ENCODE measurements at places on chromosomes 12 and 14.
A peak's percentile ranks its signal among the peaks of the same experiment; 100 is the strongest.

GRCh38 chr14:61747342-61747741 lies 14.9 kb upstream of the SNAPC1 start:
- no peak for DNase-seq

DNA sequence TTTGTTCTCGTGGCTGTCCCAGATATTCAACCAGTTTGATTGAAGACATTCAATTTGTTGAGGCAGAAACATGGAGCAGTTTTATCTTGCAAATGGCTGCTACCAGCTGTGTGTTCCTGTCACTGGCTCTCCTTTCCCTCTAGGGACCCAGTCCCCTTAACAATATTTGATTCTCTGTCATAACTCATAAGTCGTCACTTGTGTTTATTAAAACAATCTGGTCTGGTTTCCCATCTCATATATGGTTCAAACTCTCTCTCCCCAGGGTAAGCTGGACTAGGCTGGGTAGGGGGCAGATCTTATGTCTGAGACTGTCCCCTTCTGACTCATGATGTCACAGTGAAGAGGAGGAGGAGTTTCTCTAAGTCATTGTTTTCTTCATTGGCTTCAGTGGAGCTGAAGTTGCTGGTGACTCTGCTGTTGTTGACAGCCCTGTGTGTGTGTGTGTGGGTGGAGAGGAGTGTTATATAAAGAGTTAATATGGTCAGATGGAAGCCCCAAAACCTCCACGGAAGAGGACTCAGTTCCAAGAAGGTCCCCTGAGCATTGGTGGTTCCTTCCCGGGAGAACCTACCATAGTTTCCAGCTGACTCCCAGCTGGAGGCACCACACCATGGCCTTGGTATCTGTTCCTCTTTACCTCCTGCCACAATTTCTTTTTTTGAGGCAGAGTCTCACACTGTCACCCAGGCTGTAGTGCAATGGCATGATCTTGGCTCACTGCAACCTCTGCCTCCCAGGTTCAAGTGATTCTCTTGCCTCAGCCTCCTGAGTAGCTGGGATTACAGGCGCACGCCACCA lies 16.1 kb upstream of the GNG2 start:
- DNase-seq: no peak

GRCh38 chr14:22752422-22752821 lies 14.1 kb upstream of the OXA1L start:
- no peak for DNase-seq

DNA sequence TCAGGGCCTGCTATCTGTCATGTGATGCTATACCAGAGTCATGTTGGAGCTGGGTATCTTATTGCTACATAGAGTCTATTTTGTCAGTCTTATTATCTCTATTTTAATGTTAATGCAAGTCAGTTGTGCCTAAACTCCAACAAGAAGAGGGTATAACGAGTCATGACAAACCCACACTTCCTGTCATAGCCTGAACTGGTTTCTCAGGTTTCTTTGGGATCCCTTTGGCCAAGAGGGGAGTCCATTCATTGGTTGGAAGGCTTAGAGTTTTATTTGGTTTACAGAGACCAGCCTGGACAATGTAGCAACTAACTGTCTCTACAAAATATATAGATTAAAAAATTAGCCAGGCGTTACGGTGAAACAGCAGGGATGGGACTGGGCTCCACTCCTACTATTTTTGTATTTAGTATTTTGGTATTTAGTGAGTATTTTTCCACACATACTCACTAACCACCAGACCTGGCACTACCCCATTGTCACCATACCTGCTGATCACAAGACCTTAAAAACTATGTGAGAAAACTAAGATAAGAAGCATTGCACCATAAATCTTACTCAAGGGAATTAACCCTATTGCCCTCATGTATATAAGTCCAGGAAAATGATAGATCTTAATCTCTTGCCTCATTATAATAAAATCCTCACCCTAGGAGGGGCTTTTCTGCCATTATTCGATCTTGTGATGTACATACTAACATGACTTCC lies 387.5 kb downstream of the IPO8 start:
- no peak for DNase-seq

DNA sequence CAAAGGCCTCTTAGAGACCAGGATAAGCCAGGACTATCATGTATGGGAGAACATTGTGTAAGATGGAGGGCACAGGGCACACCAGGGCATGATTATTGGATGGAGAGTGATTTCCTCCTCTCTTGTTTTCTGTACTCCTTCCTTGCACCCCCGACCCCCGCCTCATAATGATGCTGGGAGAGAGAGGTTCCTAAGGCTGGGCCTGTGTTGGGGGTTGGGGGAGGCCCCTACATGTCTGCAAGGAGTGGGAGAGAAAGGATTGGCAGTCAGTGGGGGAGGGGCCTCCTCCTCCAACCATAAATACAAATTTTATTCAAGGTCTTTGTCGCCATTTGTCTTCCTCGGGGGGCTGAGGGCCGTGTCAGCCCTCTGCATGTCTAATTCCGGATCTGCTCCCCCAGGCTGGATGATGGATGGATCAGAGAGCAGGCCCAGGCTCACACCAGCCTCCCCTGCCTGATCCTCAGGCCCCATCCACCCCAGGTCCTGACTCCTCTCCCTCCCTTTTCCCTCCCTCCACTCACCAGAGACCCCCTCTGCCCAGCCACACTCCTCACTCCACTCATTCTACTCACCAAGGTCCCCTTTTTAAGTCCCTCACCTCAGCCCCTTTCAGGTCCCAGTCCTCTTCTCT lies 2.0 kb upstream of the C1QL4 start:
- no peak for DNase-seq

DNA sequence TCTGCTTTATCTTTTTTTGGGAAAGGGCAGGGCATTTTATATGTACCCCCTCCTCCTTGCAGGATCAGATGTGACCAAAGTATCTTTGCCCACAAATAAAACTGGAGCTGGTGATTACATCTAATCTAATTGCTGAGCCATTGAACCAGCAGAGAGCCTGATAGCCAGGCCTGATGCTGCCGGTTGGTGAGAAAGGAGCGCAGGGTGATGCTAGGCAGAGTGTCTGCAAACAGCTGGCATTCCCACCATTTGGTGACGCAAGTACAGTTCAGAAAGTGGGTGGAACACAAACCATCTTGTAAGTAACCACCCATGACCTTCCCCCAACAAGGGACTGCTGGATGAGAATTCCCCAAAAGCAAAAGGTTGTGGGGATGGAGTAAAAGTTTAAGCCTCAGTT lies 12.7 kb downstream of the DPPA3 start:
- no peak for DNase-seq

GRCh38 chr12:95117178-95117599 lies 43.8 kb upstream of the NR2C1 start:
- DNase-seq: peak; percentile 47

GRCh38 chr14:34029921-34030334 lies 79.1 kb upstream of the EGLN3 start:
- no peak for DNase-seq

- DNase-seq: peak; percentile 40
Observed at GRCh38 chr12:104372061-104372720, 68.7 kb downstream of the EID3 start.

- DNase-seq: no peak
Observed at GRCh38 chr12:121628037-121628436, 1.7 kb downstream of the ORAI1 start.

DNA sequence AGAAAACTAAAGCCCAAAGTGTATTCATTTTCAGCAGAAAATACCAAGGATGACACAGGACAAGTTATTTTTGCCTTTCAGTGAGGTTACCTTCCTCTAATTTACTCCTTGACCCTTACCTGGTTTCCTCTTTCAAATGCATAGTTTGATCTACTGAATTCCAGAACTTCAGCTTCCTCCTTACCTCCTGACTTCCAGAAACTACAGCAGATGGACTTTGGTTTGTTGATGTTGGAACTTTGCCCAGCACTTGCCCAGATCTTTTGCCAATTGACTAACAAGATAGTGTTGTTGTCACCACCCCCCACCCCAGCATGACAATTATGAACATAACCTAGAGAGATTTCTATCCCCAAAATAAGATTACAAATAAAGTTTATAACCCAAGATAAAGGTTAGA lies 63.2 kb downstream of the NAV3 start:
- DNase-seq: no peak

GRCh38 chr12:65756956-65757511 lies 67.2 kb upstream of the HMGA2 start:
- DNase-seq: no peak

- DNase-seq: no peak
Observed at GRCh38 chr12:39620659-39621658, 1.4 kb upstream of the ABCD2 start.

DNA sequence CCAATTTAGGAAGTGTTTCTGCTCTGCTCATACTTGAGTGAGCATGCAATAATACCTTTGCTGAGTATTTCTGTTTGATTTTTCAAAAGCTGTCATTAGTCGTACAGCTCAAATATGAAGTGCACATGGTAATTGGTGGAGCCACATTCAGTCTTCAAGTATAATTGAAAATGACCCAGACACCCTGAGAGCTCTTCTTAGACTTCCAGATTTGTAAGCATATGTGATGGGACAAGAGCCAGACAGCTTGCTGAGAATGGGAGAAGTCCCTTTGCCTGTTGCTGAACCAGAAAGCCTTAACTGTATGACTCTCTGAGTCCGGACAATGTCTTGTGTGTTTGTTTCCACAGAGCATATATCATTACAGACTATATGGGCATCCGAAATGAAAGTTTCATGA lies 307.3 kb downstream of the TMEM117 start:
- DNase-seq: no peak

DNA sequence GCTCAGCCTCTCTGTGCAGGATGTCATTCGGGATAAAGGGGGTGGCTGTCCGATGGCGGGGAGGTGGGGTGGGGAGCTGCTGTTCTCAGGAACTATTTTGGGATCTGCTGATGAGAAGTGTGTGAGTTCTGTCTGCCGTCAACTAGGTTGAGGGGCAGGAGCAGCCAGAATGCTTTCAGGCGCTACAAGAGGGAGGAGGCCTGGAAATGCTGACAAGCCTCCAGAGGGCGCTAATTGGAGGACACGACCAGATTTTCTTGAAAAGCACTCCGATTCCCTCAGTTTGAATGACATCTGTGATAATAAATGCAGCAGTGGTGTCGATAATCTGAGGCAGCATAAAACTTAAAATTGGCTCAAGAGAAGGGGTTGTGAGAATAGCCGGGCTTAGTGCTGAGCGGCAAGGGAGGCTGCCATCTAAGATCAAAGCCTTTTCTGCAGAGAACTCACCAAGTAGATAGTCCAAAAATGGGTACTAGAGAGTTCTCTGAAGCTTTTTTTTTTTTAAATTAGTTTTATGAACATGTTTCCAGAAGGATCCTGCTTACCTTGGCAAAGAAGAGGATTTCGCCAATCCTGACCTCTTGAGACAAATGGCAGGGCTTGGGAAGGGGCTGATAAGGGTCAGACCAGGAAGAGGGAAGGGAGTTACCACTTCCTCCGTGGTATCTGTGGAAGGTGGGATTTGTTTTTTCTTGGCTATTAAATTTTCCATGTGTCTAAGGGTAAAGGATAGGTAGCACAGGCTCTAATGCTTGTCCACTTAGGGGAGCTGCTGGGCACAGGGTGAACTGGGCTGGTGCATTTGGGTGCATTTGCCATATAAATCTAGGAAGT lies 94.4 kb downstream of the CRACR2A start:
- peak; percentile 18 for DNase-seq

- DNase-seq: no peak
Observed at GRCh38 chr14:92439537-92440344, 73.8 kb upstream of the RIN3 start.

DNA sequence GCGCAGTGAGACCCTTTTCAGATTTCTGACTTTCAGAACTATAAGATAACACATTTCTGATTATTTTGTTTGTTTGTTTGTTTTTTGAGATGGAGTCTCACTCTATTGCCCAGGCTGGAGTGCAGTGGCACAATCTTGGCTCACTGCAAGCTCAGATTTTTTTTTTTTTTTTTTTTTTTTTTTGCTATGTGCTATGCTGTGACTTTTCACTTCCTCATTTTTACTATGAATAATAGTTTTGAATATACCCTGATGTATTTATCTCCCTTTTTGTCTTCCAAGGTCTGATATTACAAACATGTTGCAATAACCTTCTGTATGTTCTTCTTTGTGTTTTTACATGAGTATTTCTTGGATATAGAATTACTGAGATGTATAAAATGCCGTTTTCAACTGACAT lies 658.7 kb upstream of the SEL1L start:
- DNase-seq: no peak

- DNase-seq: no peak
Observed at GRCh38 chr12:19298836-19299605, 140.3 kb upstream of the AEBP2 start.

DNA sequence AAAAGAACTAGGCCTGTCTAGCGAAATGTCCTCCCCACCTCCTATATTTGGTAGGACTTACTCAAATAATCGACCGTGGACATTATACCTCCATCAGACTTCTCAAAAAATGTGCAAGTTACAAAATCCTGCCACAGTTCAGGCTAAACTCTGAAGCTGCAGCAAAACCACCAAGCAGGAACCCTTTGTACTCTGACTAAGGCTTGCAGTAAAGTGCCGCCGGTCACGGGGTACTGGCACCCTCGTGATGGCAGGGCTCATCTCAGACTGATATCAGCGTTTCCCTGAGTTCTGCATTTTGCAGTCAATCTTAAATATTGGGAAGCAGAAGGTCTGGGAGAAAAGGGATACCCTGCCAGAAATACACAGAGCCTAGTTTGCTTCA lies 17.1 kb downstream of the SLC11A2 start:
- DNase-seq: peak; percentile 12

DNA sequence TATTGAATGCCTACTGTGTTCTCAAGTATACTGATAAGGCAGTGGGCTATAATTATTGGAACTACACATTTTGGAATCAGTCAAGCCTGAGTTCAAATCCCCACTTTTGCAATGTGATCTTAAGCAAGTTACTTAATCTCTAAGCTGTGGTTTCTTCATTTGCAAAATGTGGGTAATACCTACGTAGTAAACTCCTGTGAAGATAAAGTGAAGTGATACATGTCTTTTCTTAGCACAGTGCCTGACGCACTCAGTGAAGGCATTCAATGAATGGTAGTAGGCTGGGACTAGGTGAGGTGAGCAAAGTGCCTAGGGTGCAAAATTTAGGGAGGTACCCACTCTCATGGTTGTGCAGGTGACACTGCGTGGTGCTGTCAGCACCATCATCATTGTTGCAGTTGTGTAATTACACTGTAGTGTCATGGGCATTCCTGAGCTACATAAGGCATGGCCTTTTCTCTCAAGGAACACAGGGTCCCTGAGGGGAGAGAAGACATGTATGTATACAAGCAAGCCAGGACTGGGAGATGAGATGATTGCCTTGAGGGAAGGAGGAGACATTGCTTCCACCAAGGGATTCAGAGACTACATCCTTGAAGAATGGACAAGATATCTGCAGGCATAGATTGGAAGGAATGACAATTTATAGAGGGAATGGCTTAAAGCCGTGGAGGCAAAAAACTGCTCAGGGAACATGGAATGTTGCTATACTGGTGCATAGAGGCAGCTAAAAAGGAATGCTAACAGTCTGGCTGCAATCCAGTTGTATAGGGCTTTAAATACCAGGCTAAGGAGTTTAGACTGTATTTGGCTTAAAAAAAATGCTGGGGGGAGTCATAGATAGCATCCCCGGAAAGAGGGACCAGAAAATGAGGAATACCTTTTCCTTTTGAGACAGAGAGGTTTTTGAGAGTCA lies 129.2 kb upstream of the ARHGAP5 start:
- DNase-seq: no peak

DNA sequence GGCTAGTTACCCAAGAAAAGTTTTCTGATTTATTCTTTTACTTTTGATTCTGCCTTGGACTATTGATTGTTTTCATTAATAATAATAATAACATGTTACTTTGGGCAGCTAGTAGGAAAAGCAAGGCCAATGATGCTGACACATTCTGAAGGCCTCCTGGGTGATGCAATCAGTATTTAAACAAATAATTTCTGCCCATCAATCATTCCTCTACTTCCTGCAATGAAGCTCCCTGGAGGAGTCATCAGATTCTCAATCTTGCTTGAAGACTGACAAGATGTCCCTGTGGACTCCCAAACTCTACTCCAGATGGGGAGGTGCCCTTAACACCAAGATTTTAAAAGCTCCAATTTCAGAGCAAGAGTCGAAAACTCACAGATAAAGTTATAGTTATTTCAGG lies at the start of gene SPX:
Gene SPX (plus strand): TSS at position 244 of the 400 bp plus-strand sequence. CDS start 177 bp downstream, outside the sequence.
- no peak for DNase-seq
